ENCODE measurements at places on chromosomes 5 and 9. TPM values are rescaled to one million over a fixed set of nuclear protein-coding genes. Genes with fewer than 3 reads are reported as not detected.
A peak's percentile ranks its signal among the peaks of the same experiment; 100 is the strongest.

DNA sequence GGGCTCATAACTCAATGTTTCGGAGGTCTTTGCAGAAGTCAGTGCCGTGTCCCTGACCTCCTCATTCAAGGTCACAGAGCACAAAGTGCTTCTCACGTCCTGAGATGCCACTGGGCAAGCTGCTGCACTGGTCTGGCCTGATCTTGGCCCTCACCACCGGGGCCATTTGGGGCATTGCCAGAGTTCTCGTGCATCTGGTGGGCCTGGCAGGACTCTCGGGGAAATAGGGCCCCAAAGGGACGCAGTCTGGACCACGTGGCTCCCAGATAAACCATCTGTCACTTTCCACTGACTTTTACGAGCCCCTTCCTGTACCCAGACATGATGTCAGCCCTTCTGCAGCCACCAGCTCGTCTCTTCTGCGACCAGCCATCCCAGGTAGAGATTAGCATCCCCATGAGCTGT is 54.8 kb downstream of the HRH2 start:
- H3K4me3 ChIP-seq: no peak overlapping the region
- no peaks in the 10 kb centered on the region for H3K36me3 ChIP-seq
- no peak overlapping the region for H3K27ac ChIP-seq
- no peaks in the 10 kb centered on the region for H3K4me1 ChIP-seq
- DNase-seq: no peak

- no peak for DNase-seq
- H3K36me3 ChIP-seq: no peaks in the 10 kb centered on the region
- H3K4me1 ChIP-seq: peaks cover 4% of the 10 kb centered on the region
- no peak overlapping the region for H3K27ac ChIP-seq
- no peaks in the 10 kb centered on the region for H3K27me3 ChIP-seq
Observed at GRCh38 chr5:139401546-139401945, 2.3 kb downstream of the SPATA24 start.

GRCh38 chr9:6078382-6079105 is 63.1 kb upstream of the RANBP6 start:
- H3K27ac ChIP-seq: no peak overlapping the region
- DNase-seq: no peak
- H3K4me1 ChIP-seq: no peaks in the 10 kb centered on the region
- no peaks in the 10 kb centered on the region for H3K27me3 ChIP-seq

DNA sequence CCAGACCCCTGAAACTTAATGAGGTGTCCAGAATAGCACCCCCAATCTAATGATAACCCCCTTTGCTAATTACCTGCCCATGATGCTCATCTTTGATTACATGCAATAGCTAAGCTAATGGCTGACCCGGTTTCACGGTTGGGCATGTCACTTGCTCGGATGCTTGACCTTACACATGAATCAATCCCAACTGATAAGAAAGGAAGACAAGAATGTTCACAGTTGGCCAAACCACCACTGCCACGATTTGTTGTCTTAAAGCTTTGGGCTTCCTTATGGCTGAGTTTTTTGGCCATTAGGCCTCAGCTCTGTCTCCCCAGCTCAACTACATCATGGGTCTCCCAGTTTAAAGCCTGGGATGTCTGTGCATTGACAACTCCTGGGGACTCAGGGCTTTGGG is 53.1 kb upstream of the TGFBR1 start:
- no peaks in the 10 kb centered on the region for H3K4me1 ChIP-seq
- H3K36me3 ChIP-seq: no peaks in the 10 kb centered on the region
- H3K4me3 ChIP-seq: no peak overlapping the region

The KIAA0825 gene
- total RNA-seq: 4.1 TPM

The STING1 gene
- 59.1 TPM for total RNA-seq

- H3K36me3 ChIP-seq: no peaks in the 10 kb centered on the region
- peak overlapping the region; percentile 95 for H3K4me3 ChIP-seq
- peak overlapping the region; percentile 95 for H3K27ac ChIP-seq
- H3K4me1 ChIP-seq: no peaks in the 10 kb centered on the region
Observed at GRCh38 chr9:107491081-107492053, 1.8 kb upstream of the KLF4 start.

GRCh38 chr5:43036856-43037635 is 3.1 kb downstream of the ANXA2R start:
- no peak for DNase-seq
- no peaks in the 10 kb centered on the region for H3K36me3 ChIP-seq
- H3K27me3 ChIP-seq: no peaks in the 10 kb centered on the region
- H3K27ac ChIP-seq: peak overlapping the region; percentile 47
- H3K4me1 ChIP-seq: no peaks in the 10 kb centered on the region
- no peak overlapping the region for H3K4me3 ChIP-seq

- no peaks in the 10 kb centered on the region for H3K27me3 ChIP-seq
- no peak overlapping the region for H3K4me3 ChIP-seq
- no peaks in the 10 kb centered on the region for H3K36me3 ChIP-seq
- DNase-seq: peak; percentile 25
- no peaks in the 10 kb centered on the region for H3K4me1 ChIP-seq
Observed at GRCh38 chr9:15606643-15607472, 54.0 kb downstream of the CCDC171 start.

DNA sequence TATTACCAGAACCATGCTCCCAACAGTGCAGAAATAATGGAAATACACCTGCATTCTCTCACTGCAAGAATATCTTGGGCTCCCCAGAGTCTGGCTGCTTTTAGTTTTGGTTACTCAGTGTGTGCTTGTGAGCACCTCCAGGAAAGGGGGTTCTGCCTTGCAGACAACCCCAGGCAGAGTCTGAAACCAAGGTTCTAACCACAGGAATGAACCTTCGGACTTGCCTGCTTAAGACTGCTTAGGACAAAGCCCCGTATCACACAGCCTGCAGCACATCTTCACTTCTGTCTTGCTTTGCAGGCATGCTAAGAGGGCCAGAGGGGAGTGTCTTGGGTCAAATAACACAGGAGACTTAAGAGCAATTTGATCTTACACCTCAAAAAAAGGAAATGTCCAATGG is 94.8 kb upstream of the SPATA31C2 start:
- H3K4me3 ChIP-seq: no peak overlapping the region
- DNase-seq: no peak
- H3K27me3 ChIP-seq: no peaks in the 10 kb centered on the region
- no peaks in the 10 kb centered on the region for H3K36me3 ChIP-seq
- no peaks in the 10 kb centered on the region for H3K4me1 ChIP-seq

- peaks cover 8% of the 10 kb centered on the region for H3K4me1 ChIP-seq
- H3K27me3 ChIP-seq: no peaks in the 10 kb centered on the region
- no peaks in the 10 kb centered on the region for H3K36me3 ChIP-seq
- H3K4me3 ChIP-seq: no peak overlapping the region
- H3K27ac ChIP-seq: peak overlapping the region; percentile 41
Observed at GRCh38 chr5:143128412-143129071, 274.9 kb downstream of the NR3C1 start.

- no peak overlapping the region for H3K4me3 ChIP-seq
- H3K36me3 ChIP-seq: no peaks in the 10 kb centered on the region
- no peak for DNase-seq
Observed at GRCh38 chr5:174446446-174446845, 277.9 kb upstream of the MSX2 start.

The CDX1 gene
- not detected for total RNA-seq

DNA sequence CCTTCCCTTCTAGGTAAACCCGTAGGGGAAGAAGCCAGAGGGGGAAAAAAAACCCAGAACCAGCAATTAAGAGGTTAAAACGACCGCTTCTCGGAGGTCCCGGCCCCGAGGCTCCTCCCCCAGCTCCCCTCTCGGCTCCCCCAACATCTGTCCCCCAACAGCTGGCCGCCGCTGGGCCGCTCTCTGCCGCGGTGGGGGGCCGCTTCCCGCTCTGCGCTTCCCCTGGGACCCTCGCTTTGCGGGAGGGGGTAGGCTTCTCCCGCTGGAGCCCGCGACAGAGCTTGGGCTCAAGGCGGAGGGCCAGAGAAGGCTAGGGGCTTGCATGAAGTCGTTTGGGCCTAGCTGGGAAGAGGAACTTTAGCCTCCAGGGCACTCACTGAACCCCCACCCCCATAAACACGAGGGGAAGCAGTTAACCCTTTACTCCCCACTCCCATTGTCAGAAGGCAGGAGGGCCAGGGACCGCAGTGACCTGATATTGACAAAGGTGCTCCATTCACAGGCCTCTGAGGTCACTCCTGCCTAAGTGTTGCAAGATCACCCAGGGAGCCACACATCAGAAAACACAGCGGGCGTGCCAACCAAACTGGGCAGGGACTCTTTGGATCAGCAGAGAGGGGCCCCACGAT is 7.5 kb downstream of the LHX6 start:
- no peak overlapping the region for H3K27ac ChIP-seq
- peaks cover 24% of the 10 kb centered on the region for H3K27me3 ChIP-seq
- H3K36me3 ChIP-seq: no peaks in the 10 kb centered on the region
- H3K4me1 ChIP-seq: no peaks in the 10 kb centered on the region

DNA sequence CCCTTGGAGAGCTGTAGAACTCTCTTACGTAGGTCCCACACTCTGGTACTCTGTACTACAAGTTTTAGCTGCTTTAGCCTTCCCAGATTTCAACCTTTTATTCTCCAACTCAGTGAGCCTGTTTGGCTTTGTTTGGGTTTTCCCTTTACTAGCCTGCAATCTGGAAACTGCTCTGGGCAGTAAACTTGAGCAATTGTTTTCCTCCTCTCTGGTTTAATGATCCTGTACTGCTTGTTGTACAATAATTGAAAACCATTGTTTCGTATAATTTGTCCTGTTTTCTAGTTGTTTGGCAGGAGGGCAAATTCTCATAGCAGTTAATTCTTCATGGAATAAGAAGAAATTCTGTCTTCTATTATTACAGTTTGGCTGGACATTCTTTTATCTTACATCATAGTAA is 62.8 kb upstream of the TLX3 start:
- no peaks in the 10 kb centered on the region for H3K27me3 ChIP-seq
- H3K4me1 ChIP-seq: no peaks in the 10 kb centered on the region
- H3K27ac ChIP-seq: no peak overlapping the region
- no peak for DNase-seq
- no peaks in the 10 kb centered on the region for H3K36me3 ChIP-seq

The KCNIP1 gene
- total RNA-seq: 1.6 TPM

DNA sequence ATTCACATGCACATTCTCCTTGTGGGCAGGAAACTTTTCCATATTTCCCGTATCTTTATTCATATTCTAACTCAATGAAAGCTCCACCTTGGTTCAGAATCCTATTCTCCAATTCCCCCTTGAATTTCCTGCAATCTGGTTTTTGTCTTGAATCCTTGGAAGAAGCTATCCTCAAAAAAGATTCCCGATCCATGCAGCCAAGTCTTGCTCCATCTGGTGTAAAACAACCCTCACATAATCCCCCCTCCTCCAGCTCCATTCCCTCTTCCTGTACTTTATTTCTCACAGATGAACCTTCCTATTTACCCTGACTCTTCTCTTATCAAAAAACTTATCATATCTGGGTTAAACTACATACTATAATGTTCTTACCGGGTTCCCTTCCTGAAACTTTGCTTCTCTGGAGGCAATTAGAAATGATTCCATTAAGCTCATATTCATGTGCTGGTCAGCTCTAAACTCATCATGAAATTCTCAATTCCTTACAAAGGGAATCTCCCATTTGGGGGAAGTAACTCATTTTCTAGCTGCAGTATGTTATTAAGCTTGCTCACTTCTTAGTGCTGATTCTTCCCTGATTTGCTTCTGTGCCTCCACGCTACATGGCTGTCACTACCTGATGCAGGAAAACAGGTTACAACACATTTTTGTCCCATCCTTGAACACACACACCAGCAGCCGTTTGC is 81.7 kb downstream of the GNAQ start:
- H3K4me3 ChIP-seq: no peak overlapping the region
- no peaks in the 10 kb centered on the region for H3K27me3 ChIP-seq
- peaks cover 7% of the 10 kb centered on the region for H3K4me1 ChIP-seq
- DNase-seq: no peak
- no peak overlapping the region for H3K27ac ChIP-seq

DNA sequence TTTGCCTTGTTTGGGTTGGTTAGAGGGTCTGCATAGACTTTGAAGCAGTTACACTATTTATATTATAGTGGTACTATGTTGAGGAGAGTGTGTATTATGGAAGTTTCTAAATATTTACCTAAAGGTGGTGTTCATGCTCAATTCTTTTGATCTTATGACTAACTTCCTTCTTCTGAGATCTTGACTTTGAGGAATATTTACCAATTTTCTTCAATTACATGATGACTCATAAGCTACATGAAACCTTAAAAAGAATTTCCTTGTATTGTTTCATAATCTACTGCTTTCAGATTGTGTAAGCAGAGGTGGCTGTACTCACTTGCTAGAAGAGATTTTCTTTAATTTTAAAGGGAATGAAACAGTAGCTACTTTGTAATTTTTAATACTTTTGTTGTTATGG is 276.1 kb downstream of the TAF11L14 start:
- no peaks in the 10 kb centered on the region for H3K27me3 ChIP-seq
- H3K27ac ChIP-seq: no peak overlapping the region
- no peaks in the 10 kb centered on the region for H3K4me1 ChIP-seq
- H3K4me3 ChIP-seq: no peak overlapping the region
- H3K36me3 ChIP-seq: no peaks in the 10 kb centered on the region

The PKD2L2 gene
- not detected for total RNA-seq

DNA sequence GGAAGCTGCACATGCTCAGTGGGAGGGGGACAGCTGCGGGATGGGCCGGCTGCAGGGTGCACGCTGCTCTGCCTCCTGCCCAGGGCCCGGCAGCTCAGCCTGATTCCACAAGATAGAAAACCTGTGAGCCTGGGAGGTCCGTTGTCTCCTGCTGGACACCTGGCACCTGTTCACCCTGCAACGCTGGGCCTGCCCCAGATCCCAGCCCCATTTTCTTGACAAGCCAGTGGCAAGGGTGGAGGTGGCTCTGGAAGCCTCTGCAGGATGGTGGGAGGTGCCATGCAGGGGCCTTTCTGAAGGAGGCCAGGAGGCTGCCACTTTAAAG is 68.1 kb upstream of the RNF130 start:
- H3K4me1 ChIP-seq: no peaks in the 10 kb centered on the region
- no peaks in the 10 kb centered on the region for H3K36me3 ChIP-seq
- peaks cover 8% of the 10 kb centered on the region for H3K27me3 ChIP-seq
- no peak overlapping the region for H3K4me3 ChIP-seq
- DNase-seq: no peak

DNA sequence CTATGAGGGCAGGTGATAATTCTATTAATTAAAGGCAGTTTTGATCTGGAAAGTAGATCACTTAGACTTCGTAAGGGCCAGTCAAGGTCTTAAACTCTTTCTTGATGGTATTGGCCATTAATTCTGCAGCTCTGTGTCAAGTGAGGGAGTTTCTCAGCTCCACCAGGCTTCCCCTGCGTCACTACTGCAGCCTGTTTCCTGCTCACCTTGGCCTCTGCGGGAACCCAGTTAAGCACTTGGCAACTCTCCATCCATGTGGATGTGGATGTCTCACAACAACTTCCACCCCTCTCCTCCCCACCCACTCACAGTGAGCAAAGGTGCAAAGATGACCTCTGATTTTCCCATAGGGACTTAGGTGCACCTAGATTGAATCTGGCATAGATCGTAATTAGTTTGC is 191.6 kb downstream of the PLK2 start:
- H3K4me1 ChIP-seq: no peaks in the 10 kb centered on the region
- H3K27ac ChIP-seq: no peak overlapping the region
- no peak for DNase-seq
- H3K27me3 ChIP-seq: no peaks in the 10 kb centered on the region
- H3K4me3 ChIP-seq: no peak overlapping the region
- no peaks in the 10 kb centered on the region for H3K36me3 ChIP-seq

GRCh38 chr9:69834056-69834455 is 13.4 kb downstream of the CFAP95 start:
- no peak overlapping the region for H3K27ac ChIP-seq
- no peaks in the 10 kb centered on the region for H3K36me3 ChIP-seq
- no peaks in the 10 kb centered on the region for H3K27me3 ChIP-seq
- no peaks in the 10 kb centered on the region for H3K4me1 ChIP-seq
